Psoas muscle (tissue), 8 donors: ENCODE measurements at places on chromosomes 5 and 9. TPM values are rescaled to one million over a fixed set of nuclear protein-coding genes. Genes with fewer than 3 reads are reported as not detected.

- no peak overlapping the region for H3K27ac ChIP-seq
- no peaks in the 10 kb centered on the region for H3K36me3 ChIP-seq
- DNase-seq, result no peak
- H3K4me1 ChIP-seq, result no peaks in the 10 kb centered on the region
Observed at GRCh38 chr9:130159057-130159456, 13.1 kb upstream of the NCS1 start.

GRCh38 chr5:60399507-60399906, 300.5 kb downstream of the DEPDC1B start:
- DNase-seq, result no peak
- H3K4me1 ChIP-seq, result no peaks in the 10 kb centered on the region
- no peaks in the 10 kb centered on the region for H3K36me3 ChIP-seq
- no peak overlapping the region for H3K4me3 ChIP-seq
- no peak overlapping the region for H3K27ac ChIP-seq
- H3K27me3 ChIP-seq, result no peaks in the 10 kb centered on the region

The EPB41L4B gene
- polyA plus RNA-seq, result 2.6 TPM

DNA sequence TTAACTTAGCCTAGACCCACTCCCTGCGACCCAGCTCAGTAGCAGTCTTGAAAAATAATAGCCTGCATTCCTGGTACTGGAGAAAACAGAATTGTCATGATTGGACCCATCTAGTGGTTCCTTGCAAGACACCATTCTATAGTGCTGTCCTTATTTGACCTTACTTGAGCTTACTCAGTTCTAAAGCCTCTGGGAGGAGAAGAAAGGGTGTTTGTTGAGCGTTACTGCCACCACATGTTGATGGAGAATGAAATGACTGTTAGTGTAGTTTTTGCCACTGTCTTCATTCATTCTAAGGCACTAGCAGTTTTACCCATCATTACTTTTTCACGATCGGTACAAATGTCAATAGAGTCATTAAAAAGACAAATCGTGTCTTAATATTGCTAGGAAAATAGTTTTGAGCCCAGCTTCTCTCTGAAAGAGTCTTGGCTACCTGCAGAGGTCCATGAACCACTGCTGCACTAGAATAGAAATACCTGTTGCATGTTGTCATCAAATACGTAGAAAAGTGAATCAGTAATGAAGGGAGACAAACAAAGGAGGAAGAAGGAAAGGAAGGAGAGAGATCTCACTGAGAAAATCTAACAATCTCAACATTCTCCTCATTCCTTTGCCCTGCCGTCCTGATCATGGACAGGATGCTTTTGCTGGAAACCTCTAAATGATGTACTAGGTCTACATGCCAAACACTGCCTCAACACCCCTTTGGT, 96.0 kb downstream of the LIX1 start:
- DNase-seq, result no peak
- H3K27me3 ChIP-seq, result no peaks in the 10 kb centered on the region
- no peaks in the 10 kb centered on the region for H3K36me3 ChIP-seq

DNA sequence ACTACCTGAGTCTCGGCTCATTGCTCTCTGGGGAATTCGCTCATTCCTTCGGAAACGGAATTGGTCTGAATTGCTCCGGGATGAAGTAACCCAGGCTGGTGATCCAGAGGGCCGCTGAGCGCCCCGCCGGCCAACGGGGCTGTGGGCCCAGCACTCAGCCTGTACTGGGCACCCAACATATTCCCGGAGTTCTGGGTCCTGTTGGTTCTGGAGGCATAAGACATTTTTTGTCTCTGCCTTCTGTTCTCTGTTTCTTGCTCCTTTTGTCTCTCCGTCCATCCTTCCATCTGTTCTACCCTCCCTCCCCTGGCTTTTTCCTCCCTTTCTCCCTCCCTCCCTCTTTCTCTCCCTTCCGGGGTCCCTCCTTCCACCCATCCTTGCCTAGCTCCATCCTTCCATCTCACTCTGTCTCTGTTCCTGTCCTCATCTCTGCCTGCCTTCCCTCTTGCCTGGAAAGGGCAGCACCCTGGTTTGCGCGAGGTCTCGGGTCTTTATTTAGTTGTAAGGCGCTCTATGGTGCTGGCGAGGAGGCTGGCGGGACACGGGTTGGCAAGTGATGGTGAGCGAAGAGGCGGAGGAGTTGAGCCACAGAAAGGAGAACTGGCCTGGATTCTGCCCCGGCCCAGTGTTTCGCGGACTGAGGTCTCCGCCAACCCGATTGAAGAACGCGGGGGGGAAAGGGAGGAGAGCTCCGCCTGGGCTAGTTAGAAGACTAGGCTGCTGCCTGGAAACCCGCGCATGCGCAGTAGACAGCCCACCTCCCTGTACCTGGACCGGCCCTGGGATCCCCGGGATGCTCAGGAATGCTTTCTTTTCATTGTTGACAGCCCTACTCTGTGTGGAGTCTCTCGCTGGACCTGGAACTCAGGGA, 1468.0 kb downstream of the FOXD4L5 start:
- H3K4me1 ChIP-seq, result no peaks in the 10 kb centered on the region
- H3K27me3 ChIP-seq, result peaks cover 9% of the 10 kb centered on the region
- peak overlapping the region; percentile 22 for H3K4me3 ChIP-seq
- peak; percentile 60 for DNase-seq
- H3K36me3 ChIP-seq, result no peaks in the 10 kb centered on the region
- no peak overlapping the region for H3K27ac ChIP-seq

GRCh38 chr9:135103001-135103446, 15.6 kb downstream of the OLFM1 start:
- no peaks in the 10 kb centered on the region for H3K36me3 ChIP-seq
- no peaks in the 10 kb centered on the region for H3K27me3 ChIP-seq
- H3K4me1 ChIP-seq, result peaks cover 30% of the 10 kb centered on the region
- peak; percentile 56 for DNase-seq

The SURF6 gene
- 43.0 TPM for polyA plus RNA-seq

GRCh38 chr9:84170521-84171141, 169.9 kb downstream of the SLC28A3 start:
- peak; percentile 76 for DNase-seq
- H3K27ac ChIP-seq, result peak overlapping the region; percentile 79
- H3K4me1 ChIP-seq, result peaks cover 32% of the 10 kb centered on the region
- no peak overlapping the region for H3K4me3 ChIP-seq
- no peaks in the 10 kb centered on the region for H3K27me3 ChIP-seq

DNA sequence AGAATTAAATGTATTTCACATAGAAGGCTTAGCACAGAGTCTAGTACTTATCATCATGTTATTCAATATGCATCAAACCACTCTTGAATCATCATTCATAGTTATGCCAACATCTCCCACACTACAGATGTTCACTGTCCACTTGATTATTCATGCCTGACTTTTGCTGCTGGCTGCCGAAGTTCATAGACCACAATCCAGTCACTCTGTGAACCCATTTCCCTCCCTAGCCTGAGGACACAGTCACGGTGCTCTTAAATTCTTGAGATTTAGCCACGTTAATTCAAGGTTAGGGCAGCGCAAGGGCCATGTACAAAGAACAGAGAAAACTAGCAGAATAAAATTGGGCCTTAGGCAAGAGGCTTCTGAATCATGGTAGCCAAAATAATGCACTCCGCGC, 32.4 kb downstream of the ABCA1 start:
- no peaks in the 10 kb centered on the region for H3K36me3 ChIP-seq
- no peak for DNase-seq
- no peak overlapping the region for H3K4me3 ChIP-seq
- H3K27ac ChIP-seq, result no peak overlapping the region
- H3K4me1 ChIP-seq, result peaks cover 39% of the 10 kb centered on the region

- DNase-seq, result no peak
- no peaks in the 10 kb centered on the region for H3K36me3 ChIP-seq
- no peak overlapping the region for H3K27ac ChIP-seq
- H3K27me3 ChIP-seq, result peaks cover 8% of the 10 kb centered on the region
- H3K4me3 ChIP-seq, result no peak overlapping the region
- H3K4me1 ChIP-seq, result no peaks in the 10 kb centered on the region
Observed at GRCh38 chr5:170745481-170746071, 37.9 kb upstream of the GABRP start.

GRCh38 chr5:172883066-172883465, 49.0 kb downstream of the ERGIC1 start:
- H3K4me3 ChIP-seq, result no peak overlapping the region
- H3K27me3 ChIP-seq, result no peaks in the 10 kb centered on the region
- H3K36me3 ChIP-seq, result no peaks in the 10 kb centered on the region

GRCh38 chr9:90423661-90424193, 218.9 kb downstream of the DIRAS2 start:
- no peaks in the 10 kb centered on the region for H3K4me1 ChIP-seq
- peaks cover 2% of the 10 kb centered on the region for H3K27me3 ChIP-seq
- H3K4me3 ChIP-seq, result no peak overlapping the region

The TAS2R1 gene
- polyA plus RNA-seq, result not detected

The WDR31 gene
- polyA plus RNA-seq, result 0.76 TPM

The PCDHB7 gene
- polyA plus RNA-seq, result 0.18 TPM

DNA sequence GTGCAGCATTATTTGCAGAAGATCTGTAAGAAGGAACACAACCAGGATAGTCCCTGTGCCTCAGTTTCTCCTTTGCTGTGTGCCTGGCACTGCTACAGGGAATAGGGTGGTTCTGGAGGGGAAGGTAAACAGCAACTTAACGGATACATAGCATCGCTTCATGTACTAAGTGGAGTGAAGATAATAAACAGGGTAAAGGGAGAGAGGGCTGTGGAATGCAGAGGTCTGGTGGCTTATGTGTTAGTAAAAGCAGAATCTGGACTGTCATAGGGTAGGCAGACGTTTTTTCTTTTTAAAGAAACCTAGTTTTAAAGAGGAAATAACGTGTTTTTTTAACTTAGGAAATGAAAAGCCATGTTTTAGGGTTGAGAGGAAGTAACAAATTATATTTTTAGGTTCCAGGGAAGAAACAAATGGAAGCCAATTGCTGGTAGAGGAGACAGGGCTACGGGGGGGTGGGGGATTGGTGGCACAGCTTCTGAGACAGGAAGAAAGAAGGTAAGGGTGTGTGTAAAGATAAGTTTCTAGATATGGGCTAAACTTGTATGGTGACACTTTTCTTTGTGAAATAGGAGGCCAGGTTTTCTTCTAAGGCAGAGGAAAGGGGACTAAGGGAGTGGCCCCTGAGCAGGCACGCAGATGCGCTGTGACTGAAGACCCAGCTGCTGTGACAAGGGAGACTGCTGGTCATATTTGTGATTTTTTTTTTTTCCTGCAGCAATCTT, 1.3 kb downstream of the GNG10 start:
- H3K27ac ChIP-seq, result peak overlapping the region; percentile 59
- DNase-seq, result no peak
- H3K4me3 ChIP-seq, result peak overlapping the region; percentile 83
- peaks cover 8% of the 10 kb centered on the region for H3K36me3 ChIP-seq

- DNase-seq, result no peak
- H3K36me3 ChIP-seq, result no peaks in the 10 kb centered on the region
- peaks cover 31% of the 10 kb centered on the region for H3K4me1 ChIP-seq
Observed at GRCh38 chr5:1564182-1564748, 40.5 kb upstream of the LPCAT1 start.

DNA sequence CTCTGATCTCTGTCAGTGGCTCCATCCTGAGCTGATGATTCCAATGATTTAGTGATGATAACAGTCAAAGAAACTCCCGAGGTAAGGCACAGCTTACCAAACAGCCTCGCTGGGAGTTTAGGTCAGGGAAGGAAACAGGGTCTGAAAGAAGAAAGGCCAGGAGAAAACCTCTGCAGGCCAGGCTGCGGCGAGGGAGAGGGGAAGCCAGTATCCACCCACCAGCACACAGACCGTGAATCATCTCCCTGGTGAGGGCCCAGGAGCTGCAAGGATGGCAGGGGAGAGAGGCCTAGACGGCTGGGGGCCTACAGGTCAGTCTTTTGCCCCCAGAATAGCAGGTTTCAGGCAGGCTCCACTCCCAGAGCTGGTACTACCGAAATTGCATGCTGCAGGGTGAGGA, 590.5 kb downstream of the CCDC171 start:
- no peak overlapping the region for H3K4me3 ChIP-seq
- no peak overlapping the region for H3K27ac ChIP-seq
- H3K36me3 ChIP-seq, result no peaks in the 10 kb centered on the region

The IGIP gene
- polyA plus RNA-seq, result 6.8 TPM

DNA sequence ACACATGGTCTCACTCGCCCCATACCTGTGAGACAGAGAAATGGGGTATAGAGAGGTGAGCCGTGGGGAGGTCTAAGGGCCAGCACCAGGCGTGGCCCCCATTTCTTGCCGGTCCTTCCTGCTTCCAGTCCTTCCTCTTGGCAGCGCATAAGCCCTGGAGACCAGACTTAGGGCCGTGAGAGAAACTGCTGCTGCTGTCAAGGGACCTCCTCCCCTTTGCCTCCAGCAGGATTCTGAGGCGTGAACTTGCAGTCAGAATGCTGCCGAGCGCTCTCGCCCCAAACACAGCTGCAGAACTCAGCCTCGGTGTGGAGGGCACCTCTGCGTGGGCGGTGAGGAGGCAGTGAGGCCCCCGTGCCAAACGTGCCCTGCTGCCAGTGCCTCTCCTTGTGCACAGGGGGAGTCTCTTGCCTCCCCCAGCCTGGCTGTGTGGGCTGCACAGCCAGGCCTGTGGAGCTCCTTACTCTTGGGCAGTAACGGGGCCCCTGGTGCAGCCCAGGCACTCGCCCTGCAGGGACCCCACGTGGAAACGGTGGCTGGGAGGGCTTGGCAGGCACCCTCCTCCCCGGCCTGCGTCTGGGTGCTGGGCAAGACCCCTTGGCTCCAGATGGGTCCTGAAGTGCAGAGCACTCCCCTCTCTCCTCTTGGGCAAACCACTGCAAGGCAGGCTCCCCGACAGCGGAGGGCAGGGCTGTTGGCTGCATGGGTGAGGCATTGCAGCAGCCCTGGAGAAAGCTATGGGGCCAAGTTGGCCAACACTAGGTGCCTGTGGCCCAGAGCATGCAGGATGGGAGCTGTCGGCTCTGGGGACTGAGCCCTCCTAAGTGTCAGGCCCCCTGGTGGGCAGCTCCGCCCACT, 85.4 kb downstream of the RXRA start:
- H3K4me3 ChIP-seq, result peak overlapping the region; percentile 34
- peak overlapping the region; percentile 81 for H3K27ac ChIP-seq
- no peaks in the 10 kb centered on the region for H3K36me3 ChIP-seq
